ENCODE measurements at places on chromosomes 1 and 21.

GRCh38 chr1:38101037-38101785, 54.6 kb upstream of the POU3F1 start:
- DNase-seq, result no peak

DNA sequence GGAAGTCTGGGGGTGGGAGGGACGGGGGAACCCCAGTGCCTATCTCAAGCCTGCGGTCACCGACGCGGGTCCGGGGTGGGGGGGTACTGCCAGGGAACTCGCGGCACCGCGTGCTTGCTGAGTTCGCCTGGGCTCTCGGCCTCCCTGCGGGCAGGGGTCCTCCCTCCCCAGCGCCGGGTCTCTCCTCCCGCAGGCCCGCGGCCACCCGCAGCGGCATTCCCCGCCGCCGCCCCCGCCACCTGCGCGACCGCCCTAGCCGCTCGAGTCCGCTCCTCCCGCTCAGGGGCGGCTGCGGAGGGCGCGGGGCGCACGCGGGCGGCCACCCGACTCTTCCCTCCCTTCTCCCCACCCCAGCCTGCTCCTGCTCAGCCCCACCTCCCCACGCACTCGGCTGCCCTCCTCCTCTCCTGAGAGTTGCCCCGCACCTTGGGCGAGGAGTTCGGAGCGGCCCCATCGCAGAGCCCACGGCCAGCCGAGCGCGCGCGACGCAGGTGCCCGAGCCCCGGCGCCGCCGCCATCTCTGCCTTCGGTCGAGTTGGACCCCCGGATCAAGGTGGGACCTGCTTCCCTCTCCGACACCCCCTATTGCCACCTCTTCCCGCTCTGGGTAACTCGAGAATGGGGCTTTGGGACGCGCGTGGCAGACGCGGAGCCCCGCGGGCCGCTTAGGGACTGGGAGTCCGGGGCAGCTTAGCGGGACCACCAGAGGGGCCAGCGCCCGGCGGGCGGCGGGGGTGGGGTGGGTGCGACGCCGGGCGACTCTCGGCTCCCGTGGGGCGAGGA, 105.0 kb downstream of the LEPR start:
- DNase-seq, result no peak

DNA sequence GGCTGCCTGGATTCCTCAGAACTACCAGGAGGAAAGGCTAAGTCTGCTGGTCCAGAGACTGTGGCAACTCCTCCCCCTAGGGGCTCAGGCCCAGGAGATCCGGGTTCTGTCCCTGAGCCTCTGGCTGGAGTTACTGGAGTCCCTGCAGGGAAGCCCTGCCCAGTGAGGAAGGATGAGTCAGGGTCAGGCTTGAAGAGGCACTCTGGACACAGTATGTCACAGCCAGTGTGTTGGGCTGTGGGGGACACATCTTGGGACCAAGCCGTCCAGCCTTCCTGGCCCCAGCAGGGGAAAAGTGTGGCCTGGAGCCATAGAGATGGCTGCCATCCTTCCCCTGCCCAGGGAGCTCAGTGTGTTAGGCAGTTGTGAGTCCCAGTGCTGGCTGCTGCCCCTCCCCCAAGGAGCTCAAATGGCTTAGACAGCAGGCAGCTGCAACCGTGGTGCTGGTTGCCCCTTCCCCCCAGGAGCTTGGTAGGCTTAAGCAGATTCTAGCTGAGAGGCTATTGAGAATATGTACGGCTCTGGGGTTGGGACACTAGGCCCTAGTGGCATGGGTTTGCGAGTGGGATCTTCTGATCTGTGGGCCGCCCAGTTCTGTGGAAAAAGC, 28.2 kb upstream of the RABGAP1L start:
- no peak for DNase-seq

DNA sequence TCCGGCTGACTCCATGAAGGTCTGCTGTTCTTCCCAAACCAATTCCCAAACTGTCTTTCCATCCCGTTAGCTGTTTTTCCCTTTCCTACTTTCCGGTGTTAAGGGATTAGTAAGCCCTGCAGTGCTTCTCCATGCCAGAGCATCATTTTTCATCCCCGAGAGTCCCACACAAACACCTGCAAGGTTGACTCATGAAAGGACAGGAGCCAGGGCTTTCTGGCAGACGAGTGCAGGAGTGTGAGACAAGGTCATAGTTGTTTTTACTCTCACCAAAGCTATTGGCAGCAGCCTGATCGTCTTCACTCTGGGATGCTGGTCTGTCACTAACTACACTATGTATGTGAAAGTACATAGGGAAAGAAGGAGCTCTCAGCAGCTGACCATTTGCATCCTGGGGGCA, 10.2 kb upstream of the BECN2 start:
- DNase-seq, result no peak

GRCh38 chr1:57798543-57798942, 374.7 kb upstream of the DAB1 start:
- DNase-seq, result no peak

Measured in NCI-H1417 treated with DMSO at 0.1 percent for 48 hours (cell line).